ENCODE measurements at places on chromosomes 2 and 18.

GRCh38 chr18:70491734-70492348 lies 203.0 kb downstream of the SOCS6 start:
- DNase-seq: no peak

- DNase-seq: no peak
Measured at GRCh38 chr2:9089831-9090230, 86.3 kb upstream of the MBOAT2 start.

GRCh38 chr2:215432759-215433594 lies 2.9 kb downstream of the FN1 start:
- DNase-seq: no peak

DNA sequence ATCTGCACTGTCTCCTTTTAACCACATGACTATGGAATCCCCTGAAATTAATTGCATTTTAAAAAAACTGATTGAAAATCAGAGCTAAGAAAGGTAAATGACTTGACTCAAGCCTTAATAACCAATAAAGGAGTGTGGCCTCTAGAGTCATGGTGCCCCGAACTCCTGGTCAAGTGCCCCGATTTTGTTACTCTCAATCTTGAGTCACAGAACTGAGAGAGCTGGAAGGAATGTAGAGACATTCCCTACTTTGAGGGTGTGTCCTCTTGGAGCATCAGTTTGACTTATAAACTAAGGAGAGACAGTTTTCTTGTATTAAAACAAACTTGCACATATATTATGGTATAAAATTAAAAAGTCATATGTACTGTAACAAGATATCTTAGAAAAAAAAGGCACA lies 2.4 kb downstream of the WDR43 start:
- DNase-seq: no peak

GRCh38 chr2:205405752-205406151 lies 276.5 kb upstream of the NRP2 start:
- no peak for DNase-seq

- no peak for DNase-seq
Measured at GRCh38 chr2:8378016-8378810, 303.6 kb upstream of the ID2 start.

- DNase-seq: no peak
Measured at GRCh38 chr2:132419941-132420340, 3.3 kb downstream of the GPR39 start.

DNA sequence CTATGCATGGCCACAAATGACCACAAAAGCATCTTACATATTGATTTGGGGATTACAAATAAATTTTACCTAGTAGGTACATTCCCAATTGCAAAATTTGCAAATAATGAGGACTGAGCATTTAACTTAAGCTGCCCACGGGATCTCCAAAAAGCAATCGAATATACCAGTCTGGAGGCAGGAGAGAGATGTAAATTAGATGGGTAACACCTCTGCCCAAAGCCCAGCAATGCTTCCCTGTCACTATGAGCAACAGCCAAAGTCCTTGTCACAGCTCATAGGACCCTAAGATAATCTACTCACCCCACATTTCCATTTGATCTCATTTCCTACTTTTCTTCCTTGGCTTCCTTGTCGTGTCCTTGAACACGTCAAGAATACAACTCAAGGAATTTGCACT lies 172.2 kb downstream of the SUCLG1 start:
- DNase-seq: no peak

DNA sequence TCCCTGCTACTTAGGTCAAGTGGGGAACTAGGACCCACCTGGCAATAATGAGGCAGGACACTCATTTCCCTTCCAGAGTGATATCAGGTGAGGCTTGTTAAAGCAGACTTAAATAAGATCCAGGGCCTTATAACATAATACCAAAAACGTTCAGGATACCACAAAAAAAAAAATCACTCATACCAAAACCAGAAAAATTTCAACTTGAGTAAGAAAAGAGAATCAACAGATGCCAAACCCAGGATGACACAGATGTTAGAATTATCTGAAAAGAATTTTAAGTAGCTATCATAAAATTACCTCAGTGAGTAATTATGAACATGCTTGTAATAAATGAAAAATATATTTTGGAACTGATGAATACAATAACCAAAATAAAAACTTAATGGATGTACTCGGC lies 255.6 kb upstream of the OSR1 start:
- DNase-seq: no peak

DNA sequence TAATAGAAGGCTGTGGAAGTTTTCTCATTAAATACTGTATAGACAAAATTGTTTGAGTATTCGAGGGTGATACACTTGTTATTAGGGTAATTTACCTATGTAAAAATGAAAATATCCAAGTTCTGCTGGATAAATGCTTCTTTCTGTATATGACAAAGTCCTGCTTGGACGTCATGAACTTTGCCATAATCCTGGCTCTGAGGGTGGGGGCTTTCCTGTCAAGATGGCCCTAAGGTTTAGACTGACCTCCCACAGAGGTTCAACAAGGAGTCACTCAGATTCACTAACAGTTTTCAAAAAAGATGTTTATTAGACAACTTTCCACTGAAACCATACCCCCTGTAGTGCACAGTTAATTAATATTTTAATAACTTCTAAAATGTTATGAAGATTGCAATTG lies 52.5 kb upstream of the NABP1 start:
- no peak for DNase-seq

DNA sequence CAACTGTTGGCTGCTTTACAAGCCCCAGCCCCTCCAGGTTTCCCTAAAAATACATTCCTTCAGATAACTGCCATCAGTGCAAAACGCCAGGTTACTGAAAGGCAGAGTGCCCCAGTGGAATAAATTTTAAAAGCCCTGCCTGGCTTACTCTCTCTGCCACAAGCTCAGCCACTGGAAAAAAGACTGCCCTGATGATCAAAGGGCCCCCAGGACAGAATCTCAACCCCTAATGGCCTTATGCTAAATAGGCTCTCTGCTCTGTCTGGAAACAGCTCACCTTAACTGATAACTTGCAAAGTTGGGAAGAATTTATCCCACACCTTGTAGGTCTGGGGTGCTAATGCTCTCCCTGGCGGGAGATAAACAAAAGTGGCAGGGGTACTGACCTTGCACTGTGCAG lies 33.9 kb downstream of the CFAP53 start:
- DNase-seq: no peak

- DNase-seq: no peak
Measured at GRCh38 chr2:153386481-153386897, 92.1 kb downstream of the RPRM start.
